ENCODE measurements at places on chromosomes 6 and 20.
A peak's percentile ranks its signal among the peaks of the same experiment; 100 is the strongest.

DNA sequence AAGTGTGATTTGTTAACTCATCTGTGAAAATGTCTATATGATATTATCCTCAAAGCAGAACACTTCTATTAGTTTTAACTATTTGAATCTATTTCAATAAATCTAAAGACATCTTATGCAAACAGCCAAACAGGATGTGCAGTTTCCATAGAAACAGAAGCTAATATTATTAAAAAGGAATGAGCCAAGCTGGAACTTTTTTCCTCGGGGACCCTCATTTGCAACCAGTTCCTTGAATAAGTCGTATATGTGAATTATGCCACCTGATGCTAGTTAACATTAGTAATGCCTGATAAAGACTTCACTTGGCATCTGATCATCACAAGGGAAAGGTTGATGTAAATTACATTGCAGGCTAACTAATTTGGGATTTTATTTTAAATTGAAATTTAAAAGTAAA is 216.9 kb upstream of the SMLR1 start:
- no peak for DNase-seq

GRCh38 chr6:34875292-34876213 is 12.3 kb downstream of the TAF11 start:
- no peak for DNase-seq

- no peak for DNase-seq
Measured at GRCh38 chr6:104633125-104633524, 226.6 kb downstream of the HACE1 start.

DNA sequence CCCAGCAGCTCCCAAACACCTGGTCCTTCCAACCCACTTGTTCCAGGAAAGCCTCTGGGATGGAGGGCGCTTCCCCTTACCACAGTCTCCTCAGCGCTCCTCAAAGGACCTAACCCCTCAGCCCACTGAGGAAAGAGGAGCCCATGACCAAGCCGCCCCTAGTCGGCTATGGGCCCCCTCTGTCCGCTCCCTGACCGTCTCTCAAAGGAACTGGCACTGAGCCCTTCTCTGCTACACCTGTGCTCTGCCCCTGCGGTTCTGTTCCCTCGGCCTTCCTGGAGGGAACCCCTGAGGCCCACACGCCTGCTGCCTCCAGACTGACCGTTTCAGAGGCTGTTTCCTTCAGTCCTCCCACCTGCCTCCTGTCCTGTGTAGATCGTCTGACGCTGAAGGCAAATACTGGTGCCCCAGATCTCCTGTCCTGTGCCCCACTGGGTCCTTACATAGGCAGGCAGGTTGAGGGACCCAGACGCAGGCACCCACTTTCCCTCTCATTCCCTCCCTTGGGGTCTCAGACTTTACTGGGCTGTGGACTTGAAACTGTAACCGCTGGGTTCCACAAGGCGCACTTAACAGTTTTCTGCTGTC is 1.9 kb upstream of the SLC4A11 start:
- DNase-seq, result no peak

DNA sequence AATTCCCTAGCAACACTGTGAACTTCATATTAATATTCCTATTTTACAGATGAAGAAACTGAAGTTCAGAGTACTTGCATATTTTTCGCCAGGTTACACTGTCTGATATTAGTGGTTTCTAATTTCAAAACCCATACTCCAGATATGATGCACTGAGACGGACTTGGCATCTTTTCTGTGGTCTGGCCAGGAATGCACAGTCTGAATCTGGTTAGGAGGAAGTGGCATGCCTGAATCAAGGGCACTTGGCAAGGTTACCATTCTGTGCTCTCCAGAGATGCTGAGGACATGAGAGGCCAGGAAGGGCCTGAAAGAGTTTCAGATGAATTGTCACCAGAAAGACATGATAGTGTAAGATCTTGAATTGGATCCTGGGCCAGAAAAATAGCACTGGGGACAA is 150.1 kb downstream of the HAO1 start:
- no peak for DNase-seq

DNA sequence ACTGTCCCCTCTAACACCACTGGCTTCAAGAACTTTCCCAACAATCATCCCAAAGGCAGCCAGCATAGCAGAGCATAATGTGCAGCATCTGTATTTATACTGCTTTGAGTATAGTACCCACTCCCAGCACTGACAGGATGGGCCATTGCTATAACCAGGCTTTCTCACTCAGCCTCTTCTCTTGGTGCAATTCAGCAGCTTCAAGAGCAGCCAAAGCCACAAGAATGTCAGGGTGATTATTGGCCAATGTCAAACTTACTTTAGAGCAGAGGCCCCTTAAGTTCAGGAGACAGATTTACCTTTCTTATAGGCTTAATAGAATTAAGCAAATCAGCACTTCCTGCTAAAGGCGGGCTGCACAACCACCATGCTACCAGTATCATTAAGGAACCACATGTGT is 232.4 kb upstream of the RSPO3 start:
- no peak for DNase-seq

- no peak for DNase-seq
Measured at GRCh38 chr6:68158256-68158655, 476.8 kb upstream of the ADGRB3 start.

- DNase-seq, result peak; percentile 61
Measured at GRCh38 chr20:3165473-3166337, 6.0 kb upstream of the FASTKD5 start.

DNA sequence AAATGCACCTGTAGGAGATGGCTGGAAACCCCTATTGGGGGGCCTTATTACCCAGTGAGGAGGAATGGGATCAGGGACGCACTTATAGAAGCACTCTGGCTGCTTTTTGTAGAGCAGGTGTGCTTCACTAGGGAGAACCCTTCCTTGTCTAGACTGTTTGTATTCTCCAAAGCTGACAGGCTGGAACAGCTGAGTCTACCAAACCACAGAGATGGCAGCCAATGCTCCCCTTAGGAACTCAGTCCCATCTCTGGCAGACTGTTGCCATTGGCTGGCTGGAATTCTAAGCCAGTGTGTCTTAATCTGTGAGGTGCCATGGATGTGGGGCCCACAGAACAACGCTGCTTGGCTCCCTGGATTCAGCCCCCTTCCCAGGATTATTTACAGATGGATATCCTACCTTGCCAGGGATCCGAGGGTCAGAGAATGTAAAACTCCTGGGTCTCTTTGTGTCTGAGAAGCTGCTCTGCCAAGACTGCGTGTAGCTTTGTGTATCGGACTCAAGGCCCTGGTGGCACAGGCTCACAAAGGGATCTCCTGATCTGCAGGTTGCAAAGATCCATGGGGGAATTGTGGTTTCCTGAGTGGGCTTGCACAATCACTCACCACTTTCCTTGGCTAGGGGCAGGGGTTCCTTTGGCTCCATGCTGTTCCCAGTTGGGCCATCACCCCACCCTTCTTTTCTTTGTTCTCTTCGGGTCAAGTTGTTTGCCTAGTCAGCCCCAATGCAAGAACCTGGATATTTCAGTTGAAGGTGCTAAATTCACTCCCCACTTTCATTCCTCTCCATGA is 26.1 kb downstream of the C6orf52 start:
- DNase-seq, result no peak

- DNase-seq, result no peak
Measured at GRCh38 chr6:37137201-37138090, 32.5 kb upstream of the PIM1 start.

GRCh38 chr6:70684794-70685493 is 17.3 kb downstream of the SMAP1 start:
- DNase-seq, result no peak

DNA sequence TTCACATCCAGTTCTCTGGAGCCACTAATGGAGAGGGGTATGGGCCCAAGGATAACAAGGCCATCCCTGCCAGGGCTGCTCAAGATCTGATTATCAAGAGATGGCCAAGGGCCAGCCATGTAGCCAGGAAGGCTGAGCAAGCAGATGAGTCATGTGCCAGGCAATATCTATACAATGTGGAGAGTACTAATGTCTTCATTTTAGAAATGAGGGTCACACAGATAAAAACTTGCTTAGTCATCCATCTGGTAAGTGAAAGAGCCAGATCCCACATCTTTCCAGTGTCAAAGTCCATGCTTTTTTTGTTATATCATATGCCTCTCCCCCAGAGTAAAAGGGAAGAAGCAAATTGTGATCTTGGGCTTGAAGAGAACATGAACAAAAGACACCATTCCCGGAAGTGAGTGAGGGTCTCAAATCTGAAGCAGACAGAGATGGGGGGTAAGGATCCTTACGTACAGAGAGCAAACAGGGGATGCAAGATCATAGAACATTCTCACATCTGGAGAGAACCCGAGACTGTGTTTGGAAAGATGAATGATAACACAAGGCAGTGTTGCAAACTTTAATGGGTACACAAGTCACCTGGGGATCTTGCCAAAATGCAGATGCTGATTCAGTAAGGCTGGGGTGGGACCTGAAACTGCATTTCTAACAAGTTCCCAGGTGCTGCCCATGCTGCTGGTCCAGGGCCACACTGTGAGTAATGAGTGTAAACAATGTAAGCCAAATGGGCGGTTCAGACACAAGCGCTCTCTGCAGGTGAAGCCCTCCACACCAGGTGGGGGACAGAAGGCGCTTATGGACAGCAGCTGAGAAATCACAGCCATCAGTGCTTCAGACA is 20.0 kb upstream of the GSTA3 start:
- peak; percentile 66 for DNase-seq

DNA sequence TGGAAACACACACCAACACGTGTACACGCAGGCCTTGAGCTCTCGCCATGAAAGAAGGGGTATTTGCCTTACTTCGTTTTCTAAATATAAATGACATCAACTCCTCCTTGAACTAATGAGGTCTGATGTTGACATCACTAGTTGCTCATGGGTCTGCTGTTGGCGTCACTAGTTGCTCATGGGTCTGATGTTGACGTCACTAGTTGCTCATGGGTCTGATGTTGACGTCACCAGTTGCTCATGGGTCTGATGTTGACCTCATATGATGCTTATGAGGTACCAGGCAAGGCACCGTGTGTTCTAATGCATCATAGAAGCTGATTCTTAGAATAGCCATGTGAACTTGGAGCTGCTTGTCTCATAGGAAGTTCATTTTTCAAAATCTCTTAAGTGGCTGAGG is 116.5 kb downstream of the SMOC2 start:
- no peak for DNase-seq

GRCh38 chr6:19160081-19160730 is 677.0 kb upstream of the ID4 start:
- DNase-seq, result no peak

GRCh38 chr6:36204068-36204753 is 7.7 kb downstream of the BRPF3 start:
- no peak for DNase-seq

GRCh38 chr6:108672641-108673040 is 111.9 kb downstream of the FOXO3 start:
- no peak for DNase-seq

- no peak for DNase-seq
Measured at GRCh38 chr6:52157301-52157941, 28.8 kb upstream of the IL17A start.

GRCh38 chr20:39453890-39454289 is 491.7 kb downstream of the DHX35 start:
- DNase-seq, result no peak

DNA sequence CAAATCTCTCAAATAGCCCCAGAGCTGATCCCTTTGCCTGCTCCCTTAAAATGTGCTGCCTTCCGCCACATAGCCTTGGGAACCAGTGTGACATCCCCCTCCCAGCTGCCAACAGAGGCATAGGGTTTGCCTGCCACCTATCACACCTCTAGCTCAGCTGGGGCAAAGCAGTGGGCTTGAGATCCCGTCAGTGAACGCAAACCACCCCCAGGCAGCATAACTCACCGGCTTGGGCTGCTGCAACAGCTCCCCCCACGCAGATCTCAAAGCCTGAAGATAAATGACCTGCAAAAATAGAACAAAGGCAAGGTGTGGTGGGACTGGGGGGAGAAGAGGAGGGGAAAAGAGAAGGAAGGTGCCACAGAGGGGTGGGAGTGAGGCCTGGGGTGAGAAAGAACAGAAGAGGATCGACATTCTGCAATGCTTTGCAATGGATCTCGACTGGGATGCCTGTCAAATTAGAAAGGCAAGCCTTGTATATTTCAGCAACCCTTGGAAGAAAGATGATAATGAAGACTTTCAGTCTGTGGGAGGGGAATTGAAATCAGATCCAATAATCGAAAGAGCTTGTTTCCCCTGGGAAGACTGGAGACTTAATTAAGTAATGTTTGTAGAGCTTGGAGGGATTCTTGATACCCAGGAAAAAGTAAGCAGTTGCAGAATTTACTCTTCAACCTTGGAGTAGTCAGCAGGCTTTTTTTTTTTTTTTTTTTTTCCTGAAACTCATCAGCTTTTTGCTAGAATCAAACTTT is 1.3 kb downstream of the PDYN start:
- no peak for DNase-seq

GRCh38 chr6:41167173-41167963 is 4.5 kb upstream of the TREM2 start:
- peak; percentile 25 for DNase-seq

GRCh38 chr20:59845472-59845871 is 88.0 kb downstream of the SYCP2 start:
- no peak for DNase-seq

DNA sequence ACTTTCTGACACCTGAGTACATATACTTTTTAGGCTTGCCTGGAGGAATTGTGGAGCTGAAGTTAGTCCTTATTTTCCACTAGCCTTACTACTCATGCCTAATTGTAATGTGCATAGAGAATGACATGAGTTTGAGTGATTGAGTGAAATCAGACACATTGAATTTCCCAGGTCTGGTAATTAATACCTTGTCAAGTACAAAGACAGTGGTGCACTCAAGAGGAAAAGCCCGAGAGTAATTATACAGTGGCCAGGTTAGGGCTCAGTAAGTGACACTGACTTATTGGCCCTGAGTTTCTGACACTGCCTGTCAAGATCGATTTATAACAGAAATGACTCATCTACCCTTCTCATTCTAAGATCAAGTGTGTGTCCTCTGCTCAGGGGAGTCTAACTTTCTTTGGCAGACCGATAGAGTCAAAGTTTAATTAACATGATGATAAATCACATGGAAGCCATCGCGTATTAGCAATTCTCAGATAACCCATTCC is 288.3 kb downstream of the TPBG start:
- DNase-seq, result no peak

DNA sequence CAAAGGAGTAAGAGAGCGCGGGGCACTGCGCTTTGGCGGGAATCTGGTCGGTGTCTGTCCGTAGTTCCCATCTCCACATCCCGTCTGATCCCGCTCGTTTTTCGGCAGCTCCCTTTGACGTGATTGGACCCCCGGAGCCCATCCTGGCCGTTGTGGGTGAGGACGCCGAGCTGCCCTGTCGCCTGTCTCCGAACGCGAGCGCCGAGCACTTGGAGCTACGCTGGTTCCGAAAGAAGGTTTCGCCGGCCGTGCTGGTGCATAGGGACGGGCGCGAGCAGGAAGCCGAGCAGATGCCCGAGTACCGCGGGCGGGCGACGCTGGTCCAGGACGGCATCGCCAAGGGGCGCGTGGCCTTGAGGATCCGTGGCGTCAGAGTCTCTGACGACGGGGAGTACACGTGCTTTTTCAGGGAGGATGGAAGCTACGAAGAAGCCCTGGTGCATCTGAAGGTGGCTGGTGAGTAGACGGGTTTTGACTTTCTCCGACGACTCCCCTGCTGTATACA is 1.4 kb downstream of the BTN1A1 start:
- peak; percentile 56 for DNase-seq

All from right lobe of liver (tissue), 6 donors.